ENCODE measurements at places on chromosomes 7 and 10. TPM values are rescaled to one million over a fixed set of nuclear protein-coding genes. Genes with fewer than 3 reads are reported as not detected.

DNA sequence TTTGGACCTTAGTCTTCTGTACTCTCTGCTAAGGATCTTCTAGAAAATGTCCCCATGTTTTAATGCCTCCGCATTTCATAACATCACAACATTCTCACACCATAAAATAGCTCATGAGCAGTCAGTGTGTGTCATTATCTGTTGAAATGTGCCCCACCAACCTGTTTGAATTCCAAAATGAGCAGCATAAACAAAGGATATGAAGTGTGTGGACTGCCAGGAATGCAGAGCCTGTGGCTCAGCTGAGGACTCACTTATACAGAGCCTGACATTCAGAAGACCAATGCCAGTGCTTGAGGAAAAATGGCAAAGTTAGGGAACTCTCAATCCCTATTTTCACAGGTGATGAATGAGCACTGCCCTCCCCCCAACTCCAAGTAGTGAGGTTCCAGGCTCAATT lies 621.4 kb downstream of the POM121L12 start:
- DNase-seq: no peak

- DNase-seq: no peak
Observed at GRCh38 chr10:61918989-61919388, 17.5 kb downstream of the ARID5B start.

- no peak for DNase-seq
Observed at GRCh38 chr10:24694086-24694485, 29.6 kb downstream of the ARHGAP21 start.

DNA sequence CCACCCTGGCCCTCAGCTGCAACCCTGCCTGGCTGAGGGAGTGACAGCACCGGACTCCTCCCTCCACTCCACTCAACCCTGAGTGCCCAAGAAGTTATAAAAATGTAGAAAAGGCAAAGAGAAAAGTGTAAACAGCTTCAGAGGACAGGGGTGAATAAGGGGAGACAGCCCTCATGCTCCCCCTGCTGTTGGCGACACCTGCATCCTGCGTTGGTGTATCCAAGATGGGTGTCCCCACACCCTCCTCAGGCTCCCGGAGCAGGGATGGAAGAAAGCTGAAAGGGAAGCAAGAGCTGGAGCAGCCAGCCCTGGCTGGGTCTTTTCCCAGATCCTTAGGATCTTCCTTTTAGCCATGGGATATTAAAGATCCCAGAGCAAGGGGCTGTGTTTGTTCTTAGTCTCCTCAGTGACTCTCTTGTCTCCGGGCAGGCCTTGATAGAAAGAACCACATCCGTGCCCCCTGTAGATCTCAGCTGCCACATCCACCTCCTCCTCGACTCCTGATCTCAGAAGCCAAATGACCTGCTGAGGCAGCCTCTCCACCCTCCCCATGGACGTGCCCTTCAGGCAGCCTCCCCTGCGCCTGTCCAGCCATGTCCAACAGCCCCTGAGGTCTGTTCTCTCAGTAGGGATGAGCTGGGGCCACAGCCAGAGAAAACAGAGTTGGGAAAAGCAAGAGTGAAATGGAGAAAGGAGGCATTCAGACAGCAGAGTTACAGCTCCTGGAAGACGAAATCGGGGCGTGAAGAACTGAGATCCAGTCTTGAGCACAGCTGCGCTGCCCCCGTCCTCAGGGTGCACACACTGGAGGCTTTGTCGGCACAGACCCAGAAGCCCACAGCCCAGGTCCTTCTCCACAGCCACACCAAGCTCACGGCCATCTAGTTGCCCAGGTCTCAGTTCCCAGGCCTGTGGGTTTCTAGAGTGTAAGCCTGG lies 6.8 kb downstream of the FAM131B start:
- no peak for DNase-seq

DNA sequence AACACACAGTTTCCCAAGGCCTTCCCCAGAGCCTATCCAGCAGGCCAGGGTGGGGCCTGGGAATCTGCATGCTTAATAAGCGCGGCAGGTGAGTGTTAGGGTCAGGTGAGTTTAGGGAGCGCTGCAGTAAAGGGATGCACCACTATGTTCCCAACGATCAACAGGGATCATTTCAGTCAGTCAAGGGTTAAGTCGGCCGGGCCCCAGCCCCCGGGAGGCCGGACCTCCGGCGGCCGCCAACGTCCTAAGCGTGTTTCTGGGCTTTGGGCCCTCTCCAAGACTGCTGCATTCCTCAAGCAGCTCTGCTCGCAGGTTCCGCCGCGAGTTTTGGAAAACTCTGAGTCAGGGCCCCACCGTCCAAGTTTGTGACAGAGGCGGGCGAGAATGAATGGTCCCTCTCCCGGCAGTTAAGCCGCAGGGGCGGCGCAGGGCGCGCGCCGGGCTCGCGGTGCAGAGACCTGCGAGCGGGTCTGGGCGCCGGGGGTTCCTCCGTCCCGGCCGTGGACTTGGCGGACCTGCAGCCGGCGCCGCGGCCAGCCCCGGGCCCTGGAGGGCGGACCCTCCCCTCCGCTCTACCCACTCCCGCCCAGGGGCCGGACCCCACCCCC lies 81.6 kb downstream of the ARHGAP22 start:
- no peak for DNase-seq

GRCh38 chr10:3524086-3524960 lies 260.7 kb downstream of the KLF6 start:
- no peak for DNase-seq

- DNase-seq: no peak
Observed at GRCh38 chr10:77626266-77626935, 11.2 kb downstream of the KCNMA1 start.

DNA sequence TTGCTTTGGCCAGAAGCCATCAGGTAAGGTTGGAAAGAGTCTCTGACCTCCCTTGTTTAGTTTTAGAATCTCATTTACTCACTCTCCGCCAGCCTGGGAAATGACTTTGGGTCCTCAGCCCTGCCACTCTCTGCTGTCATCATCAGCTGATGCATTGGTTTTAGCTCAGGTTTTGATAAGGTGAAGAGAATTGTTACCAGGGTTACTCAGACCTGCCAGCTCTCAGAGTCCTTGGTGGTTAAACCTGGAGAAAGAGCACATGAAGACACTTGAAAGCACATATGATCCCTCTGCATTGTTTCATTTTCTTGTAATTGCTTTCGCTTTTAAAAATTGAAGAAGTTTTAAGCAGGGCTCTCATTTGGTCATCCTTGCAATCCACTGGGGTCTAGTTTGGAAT lies 4.0 kb upstream of the CROT start:
- no peak for DNase-seq

DNA sequence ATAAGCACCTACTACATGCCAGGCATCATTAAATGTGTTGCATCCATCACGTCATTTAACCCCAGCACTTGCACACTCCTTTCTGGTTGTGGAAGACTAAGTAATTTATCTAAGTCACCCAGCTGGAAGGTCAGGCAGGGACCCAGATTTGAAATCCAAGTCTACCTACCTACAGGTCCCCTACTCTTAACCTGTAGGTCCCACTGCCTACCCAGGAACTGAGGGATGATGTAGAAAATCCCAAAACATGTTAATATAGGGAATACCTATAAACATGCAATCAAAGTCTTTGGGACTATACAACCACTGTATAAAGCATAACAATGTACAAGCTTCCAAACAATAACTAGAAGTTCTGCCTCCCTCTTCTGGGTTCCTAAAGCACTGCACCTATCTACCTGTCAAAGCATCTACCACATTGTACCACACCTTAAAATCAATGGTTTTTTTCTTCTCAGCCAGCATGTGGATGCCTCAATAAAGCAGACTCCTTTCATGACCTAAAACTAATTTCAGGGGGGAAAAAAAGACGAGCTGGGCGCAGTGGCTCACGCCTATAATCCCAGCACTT lies 5.6 kb downstream of the IL6 start:
- DNase-seq: no peak

DNA sequence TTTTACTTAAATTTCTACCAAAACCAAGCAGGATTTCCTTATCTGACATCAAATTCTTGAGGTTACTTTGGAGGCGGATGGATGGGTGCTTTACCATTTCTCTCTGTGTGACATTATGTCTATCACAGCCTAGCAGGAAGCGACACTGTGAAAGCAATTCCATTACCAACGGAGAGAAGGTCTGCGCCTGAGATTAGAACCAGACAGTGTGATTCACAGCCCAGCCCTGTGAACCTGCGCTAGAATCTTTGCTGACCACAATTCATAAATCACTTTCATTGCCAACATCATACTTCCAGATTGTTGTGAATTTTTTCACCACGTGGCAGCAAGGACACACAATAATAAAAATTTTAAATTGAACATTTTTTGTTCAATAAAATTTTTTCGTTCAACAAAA lies 126.5 kb downstream of the CUBN start:
- DNase-seq: no peak

- no peak for DNase-seq
Observed at GRCh38 chr7:29476916-29477315, 86.7 kb upstream of the PRR15 start.

DNA sequence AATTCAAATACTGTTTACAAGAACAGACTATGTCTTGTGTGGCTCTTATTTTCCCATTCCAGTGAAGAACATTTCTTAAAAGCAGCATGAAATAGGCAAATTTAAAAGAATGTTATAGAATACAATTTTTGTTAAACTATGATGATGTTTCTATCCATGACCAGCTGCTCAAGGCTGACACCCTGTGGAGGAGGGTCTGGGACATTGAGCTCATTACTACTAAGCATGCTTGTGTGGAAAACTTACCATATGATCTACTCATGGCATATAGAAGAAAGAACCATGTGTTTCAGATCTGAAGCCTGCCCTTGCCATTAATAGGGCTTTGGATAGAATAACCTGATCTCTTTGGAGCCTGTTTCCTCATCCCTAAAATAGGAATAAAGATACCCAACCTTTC lies 125.0 kb downstream of the FOXP2 start:
- DNase-seq: no peak

GRCh38 chr10:74977913-74978847 lies 133.3 kb upstream of the SAMD8 start:
- DNase-seq: no peak

DNA sequence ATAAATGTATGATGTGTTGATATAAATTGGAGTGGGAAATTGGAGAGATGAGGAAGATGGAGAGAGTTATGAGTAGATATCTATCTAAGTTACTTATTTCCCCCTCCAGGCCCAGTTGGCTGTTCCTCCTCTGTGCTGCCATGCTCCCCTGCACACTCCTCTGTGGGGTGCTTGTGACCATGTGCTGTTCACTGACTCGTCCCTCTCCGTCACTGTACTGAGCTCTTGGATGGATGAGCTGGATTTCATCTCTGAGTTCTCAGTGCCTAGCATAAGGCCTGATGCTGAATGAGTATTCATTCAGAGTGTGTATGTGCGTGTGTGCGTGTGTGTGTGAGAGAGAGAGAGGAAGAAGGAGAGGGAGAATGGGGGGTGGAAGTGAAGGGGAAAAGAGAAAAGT lies 14.5 kb downstream of the OR9A2 start:
- DNase-seq: no peak

GRCh38 chr10:23013581-23014335 lies 81.6 kb upstream of the MSRB2 start:
- DNase-seq: no peak

DNA sequence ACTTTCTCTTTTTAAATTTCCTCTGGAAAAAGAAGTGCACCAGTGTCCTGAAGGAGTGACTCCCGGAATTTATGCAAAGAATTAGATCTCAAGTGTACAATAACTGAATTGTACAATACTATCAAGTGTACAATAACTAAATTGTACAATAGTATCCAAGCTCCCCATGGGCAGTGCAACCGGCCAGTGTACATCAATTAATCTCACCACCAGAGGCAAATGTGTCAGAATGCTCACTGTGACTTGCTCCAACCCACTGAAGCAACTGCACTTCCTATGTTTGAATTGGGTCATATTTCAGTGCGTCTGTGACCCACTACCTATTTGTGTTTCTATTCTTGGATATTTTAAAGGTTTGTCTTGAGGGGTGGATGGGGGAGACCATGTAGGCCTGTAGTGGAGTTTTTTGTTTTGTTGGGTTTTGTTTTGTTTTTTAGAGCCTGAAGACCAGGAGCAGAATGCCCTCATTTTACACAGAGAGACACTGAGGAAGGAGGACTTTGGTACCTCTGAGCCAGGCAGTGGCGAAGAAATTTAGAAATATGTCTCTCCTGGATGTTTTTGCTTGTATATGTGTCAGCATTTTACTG lies 78.5 kb upstream of the CTTNBP2 start:
- DNase-seq: no peak

DNA sequence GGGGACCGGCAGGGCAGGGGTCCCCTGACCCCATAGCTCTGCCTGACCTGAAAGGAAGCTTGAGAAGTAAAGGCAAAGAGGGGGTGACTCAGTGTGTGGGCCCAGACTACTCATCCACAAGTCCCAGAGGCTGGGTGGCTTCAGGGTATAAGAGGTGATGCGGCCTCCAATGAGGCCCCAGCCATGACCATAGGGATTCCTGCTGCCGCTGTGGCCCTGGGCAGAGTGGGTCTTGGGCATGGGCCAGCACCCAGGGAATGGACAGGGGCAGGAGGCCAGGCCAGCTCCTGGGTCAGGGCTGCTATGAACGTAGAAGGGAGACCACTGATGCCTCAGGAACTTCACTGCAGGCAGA lies 64.4 kb upstream of the EBF3 start:
- DNase-seq: no peak

DNA sequence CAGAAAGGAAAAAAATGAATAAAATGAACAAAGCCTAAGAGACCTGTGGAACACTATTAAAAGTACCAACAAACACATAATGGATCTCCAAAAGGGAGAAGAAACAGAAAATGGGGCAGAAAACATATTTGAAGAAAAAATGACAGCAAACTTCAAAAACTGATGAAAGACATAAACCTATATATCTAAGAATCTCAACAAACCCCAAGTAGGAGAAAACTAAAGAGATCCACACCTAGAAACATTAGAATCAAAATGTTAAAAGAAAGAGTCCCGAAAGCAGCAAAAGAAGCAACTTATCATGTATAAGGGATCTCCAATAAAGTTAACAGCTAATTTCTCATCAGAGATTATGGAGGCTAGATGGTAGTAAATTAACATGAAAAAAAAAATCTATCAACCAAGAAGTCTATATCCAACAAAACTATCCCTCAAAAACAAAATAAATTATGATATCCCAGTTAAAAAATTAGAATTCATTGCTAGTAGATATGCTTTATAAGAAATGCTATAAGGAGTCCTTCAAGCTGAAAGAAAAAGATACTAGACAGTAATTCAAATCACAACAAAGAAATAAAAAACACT lies 68.0 kb downstream of the DNAJC1 start:
- no peak for DNase-seq

DNA sequence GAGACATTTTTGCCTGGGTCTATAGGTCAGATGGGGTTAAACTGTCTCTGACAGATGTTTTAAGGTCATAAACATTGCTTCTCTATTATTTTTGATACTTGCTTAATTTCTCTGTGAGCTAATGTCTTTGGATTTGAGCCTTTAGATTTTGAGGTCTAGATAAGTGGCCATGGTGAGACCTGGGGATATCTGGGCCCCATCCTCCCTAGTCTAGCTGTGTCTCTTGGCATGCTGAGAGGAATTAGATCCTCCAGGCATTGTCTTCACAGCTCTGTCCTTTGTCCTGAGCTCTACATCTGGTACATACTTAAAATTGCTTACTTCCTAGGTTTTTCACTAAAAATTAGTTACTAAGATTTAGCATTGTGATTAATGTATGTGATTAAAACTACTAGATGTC lies 265.0 kb upstream of the NPSR1 start:
- no peak for DNase-seq

RASA4B gene
- total RNA-seq: 2.3 TPM

DYDC1 gene
- total RNA-seq: not detected

FANK1 gene
- total RNA-seq: 2.8 TPM

ADAP1 gene
- 3.9 TPM for total RNA-seq

EVX1 gene
- total RNA-seq: not detected

CHST3 gene
- total RNA-seq: 29.7 TPM

IKZF1 gene
- total RNA-seq: not detected

PCGF5 gene
- 27.4 TPM for total RNA-seq

UPK3BL2 gene
- 1.0 TPM for total RNA-seq

CPED1 gene
- total RNA-seq: 2.1 TPM

Measured in epithelial cell of proximal tubule (primary cell).